ENCODE measurements at places on chromosomes 2 and 18. TPM values are rescaled to one million over a fixed set of nuclear protein-coding genes. Genes with fewer than 3 reads are reported as not detected.

DNA sequence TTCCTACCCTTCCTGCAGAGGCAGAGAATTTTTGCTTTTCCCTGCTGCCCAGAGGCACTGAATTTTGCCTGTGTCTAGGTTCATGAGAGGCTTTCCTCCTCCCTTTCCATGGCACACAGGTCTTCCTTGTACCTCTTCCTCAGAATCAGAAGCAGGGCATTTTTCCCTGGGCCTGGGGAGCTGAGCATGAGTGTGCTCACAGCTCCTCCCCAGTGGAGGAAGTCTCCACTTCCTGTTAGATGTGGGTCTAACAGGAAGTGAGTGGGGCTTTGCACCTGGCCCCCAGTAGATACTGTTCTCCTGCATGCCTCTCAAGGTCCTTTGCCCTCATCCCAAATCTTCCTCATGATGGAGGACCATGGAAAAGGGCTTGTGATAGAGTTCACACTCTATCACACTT is 297.2 kb upstream of the FIGN start:
- H3K36me3 ChIP-seq = no peaks in the 10 kb centered on the region
- no peak overlapping the region for H3K4me3 ChIP-seq
- DNase-seq = no peak

GRCh38 chr2:37489041-37489456 is 144.6 kb downstream of the QPCT start:
- peak overlapping the region; percentile 38 for H3K27ac ChIP-seq
- no peak for DNase-seq

DNA sequence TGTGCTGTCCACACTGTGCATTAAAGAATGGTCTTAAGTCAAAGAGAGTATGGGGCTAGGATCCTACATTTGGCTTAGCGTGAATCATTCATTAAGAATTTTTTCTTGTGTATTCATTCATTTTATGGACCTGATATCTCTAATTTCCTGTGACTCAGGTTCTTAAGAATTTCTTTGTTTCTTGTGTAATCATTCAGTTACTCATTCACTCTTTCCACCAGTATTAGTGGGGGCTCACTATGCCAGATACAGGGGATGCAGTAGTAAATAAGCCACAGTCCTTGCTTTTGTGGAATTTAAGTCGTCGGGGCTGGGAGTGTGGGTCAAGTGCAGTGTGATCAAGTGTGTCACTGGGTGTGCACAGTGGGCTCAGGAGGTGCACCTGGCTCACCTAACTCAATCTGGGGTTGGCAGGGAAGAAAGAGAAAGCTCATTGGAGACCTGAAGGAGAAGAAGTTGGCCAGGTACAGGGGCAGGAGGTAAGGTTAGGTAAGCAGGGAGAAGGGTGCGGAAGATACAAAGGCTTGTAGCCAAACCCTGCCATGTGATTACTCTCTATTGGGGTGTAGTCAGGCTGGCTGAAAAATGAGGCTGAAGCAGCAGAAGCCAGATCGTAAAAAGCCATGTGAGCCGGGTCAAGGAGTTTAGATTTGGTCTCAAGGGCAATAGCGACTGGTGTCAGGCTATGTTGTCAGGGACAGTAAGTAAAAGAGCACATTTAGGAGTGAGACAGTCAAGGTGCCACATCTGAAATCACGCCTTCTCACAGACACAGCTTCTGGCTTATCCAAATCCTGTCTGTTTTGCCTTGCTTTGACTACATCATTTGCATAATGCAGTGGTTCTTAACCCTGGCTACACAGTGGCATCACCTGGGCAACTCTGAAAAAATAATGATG is 67.2 kb downstream of the KCTD1 start:
- no peak for DNase-seq
- H3K4me3 ChIP-seq = no peak overlapping the region
- H3K27ac ChIP-seq = no peak overlapping the region
- H3K27me3 ChIP-seq = no peaks in the 10 kb centered on the region
- no peaks in the 10 kb centered on the region for H3K36me3 ChIP-seq
- H3K4me1 ChIP-seq = no peaks in the 10 kb centered on the region

GRCh38 chr18:159037-159652 is 788 bp downstream of the USP14 start:
- no peaks in the 10 kb centered on the region for H3K27me3 ChIP-seq
- H3K36me3 ChIP-seq = no peaks in the 10 kb centered on the region
- H3K4me3 ChIP-seq = peak overlapping the region; percentile 98
- DNase-seq = no peak

GRCh38 chr2:227595797-227596196 is 2.9 kb upstream of the SCYGR2 start:
- H3K4me1 ChIP-seq = no peaks in the 10 kb centered on the region
- no peaks in the 10 kb centered on the region for H3K36me3 ChIP-seq
- H3K4me3 ChIP-seq = no peak overlapping the region
- H3K27me3 ChIP-seq = no peaks in the 10 kb centered on the region
- H3K27ac ChIP-seq = no peak overlapping the region
- no peak for DNase-seq

- no peak overlapping the region for H3K4me3 ChIP-seq
- no peak for DNase-seq
- H3K36me3 ChIP-seq = no peaks in the 10 kb centered on the region
Observed at GRCh38 chr2:48693645-48694044, 61.9 kb downstream of the LHCGR start.

DNA sequence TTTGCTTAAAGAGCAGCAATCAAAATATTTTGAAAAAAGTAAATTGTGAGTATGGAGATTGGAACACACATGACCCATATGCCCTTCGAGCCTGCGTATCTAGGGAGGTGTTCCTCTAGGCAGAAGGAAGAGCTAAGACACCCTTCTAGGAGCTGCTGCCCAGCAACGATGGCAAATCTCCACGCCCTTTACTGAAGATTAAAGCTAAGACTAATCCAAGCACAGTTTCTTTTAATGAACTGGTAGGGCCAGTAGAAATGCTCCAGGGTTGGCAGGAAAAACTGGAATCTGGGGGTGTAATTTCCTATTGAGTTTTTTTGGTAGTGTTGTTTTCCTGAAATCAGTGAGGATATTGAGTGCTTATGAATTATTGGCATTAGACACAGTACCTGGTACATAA is 712 bp upstream of the SERPINB13 start:
- H3K27me3 ChIP-seq = peaks cover 3% of the 10 kb centered on the region

DNA sequence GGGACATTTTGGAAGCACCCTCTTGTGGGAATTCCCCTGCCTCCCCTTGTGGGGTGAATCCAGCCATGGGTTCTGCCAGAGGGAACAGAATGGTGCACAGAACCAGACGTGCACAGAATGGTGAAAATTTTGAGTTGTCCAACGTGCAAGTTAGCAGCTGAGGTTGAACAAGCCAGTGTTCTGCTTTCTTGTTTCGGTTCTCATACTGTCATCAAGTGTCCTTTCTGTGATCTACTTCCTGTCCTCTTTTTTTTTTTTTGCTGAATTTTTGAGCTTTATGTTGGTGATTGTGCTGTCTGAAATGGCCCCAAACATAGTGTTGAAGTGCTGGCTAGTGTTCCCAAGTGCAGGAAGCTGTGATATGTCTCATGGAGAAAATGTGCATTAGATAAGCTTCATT is 21.5 kb upstream of the REEP1 start:
- H3K27me3 ChIP-seq = no peaks in the 10 kb centered on the region
- no peak for DNase-seq
- no peak overlapping the region for H3K4me3 ChIP-seq
- no peak overlapping the region for H3K27ac ChIP-seq

- no peak overlapping the region for H3K27ac ChIP-seq
- H3K27me3 ChIP-seq = no peaks in the 10 kb centered on the region
- no peaks in the 10 kb centered on the region for H3K36me3 ChIP-seq
- H3K4me1 ChIP-seq = no peaks in the 10 kb centered on the region
- no peak overlapping the region for H3K4me3 ChIP-seq
- no peak for DNase-seq
Observed at GRCh38 chr18:44093253-44093652, 587.4 kb upstream of the SETBP1 start.

DNA sequence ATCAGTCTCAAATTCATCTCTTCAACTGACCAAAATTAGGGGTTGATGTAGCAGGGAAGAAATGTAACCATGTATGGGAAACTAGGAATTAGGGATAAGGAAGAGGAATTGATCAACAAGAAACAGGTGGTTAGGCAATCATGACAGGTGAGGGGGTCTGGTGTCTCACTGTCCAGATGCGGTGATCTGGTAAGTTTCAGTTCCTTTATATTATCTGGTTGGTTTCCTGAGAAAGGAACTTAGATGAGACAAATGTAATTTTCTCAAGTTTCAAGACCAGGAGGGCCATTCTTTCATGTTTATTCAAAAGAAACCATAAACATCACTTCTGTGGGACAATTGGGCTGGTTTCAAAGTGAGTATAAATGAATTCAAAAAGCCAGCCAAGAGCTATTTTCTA is 306.2 kb upstream of the KCNJ3 start:
- no peak for DNase-seq
- H3K36me3 ChIP-seq = no peaks in the 10 kb centered on the region
- no peaks in the 10 kb centered on the region for H3K27me3 ChIP-seq
- no peak overlapping the region for H3K27ac ChIP-seq
- no peak overlapping the region for H3K4me3 ChIP-seq

- no peaks in the 10 kb centered on the region for H3K36me3 ChIP-seq
- no peaks in the 10 kb centered on the region for H3K27me3 ChIP-seq
- H3K4me3 ChIP-seq = no peak overlapping the region
Observed at GRCh38 chr2:15159751-15160177, 401.4 kb downstream of the NBAS start.

DNA sequence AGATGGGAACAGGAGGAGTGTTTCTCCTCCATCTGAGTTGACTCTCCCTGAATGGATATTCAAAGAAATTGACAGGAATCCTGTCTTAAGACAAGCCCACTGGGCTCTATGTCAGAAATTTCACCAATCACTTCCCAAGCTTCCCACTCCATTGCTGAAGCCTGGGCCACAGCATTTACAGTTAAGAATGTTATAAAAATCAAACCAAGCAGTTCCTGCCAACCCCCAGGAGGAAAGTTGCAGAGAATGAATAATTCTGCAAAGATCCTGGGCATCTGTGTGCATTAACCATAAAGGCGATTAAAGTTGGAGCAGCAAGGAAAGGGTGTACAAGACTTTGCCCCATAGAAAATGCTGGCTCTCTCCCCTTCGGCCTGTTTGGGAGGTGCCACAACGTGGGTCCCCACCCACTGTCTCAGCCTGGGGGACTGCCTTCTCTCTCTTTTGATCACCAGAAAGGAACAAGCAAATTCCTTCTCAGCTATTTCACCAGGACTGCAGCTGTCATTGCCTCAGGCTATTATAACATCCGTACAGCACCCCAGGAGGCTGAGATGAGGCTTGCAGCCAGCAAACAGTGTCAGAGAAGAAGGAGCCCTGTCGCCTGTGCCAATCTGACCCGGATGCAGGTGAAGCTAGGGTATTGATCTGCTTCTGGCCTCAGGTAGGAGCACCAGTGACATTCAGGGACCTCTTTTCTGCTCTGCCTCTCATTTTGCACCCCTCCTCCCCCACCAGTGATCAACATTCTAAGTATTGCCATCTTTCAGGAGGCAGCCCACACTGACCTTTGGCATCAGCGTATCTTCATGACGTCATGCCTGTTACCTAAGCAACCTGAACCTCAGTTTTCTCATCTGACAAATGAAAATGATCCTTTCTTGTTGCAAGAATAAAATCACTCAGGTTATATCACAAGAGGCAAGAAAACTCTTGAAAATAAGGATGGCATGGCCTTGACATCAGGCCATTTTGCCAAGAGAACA is 219.0 kb downstream of the SH3BP4 start:
- H3K27me3 ChIP-seq = no peaks in the 10 kb centered on the region
- no peak overlapping the region for H3K4me3 ChIP-seq
- H3K4me1 ChIP-seq = peaks cover 11% of the 10 kb centered on the region
- H3K36me3 ChIP-seq = no peaks in the 10 kb centered on the region
- no peak overlapping the region for H3K27ac ChIP-seq
- no peak for DNase-seq

- DNase-seq = no peak
- no peak overlapping the region for H3K4me3 ChIP-seq
- no peaks in the 10 kb centered on the region for H3K27me3 ChIP-seq
- peaks cover 28% of the 10 kb centered on the region for H3K4me1 ChIP-seq
- peak overlapping the region; percentile 91 for H3K27ac ChIP-seq
Observed at GRCh38 chr2:42045848-42046748, 1.7 kb upstream of the PKDCC start.

The GMCL1 gene
- total RNA-seq = 4.4 TPM

The ITPRIPL1 gene
- 1.0 TPM for total RNA-seq

The WDCP gene
- 7.0 TPM for total RNA-seq
